ENCODE measurements at places on chromosomes 1 and 21.

- peak; percentile 15 for DNase-seq
Observed at GRCh38 chr1:109490029-109490933, 3.6 kb upstream of the CYB561D1 start.

GRCh38 chr21:34992736-34993398, 56.2 kb downstream of the RUNX1 start:
- DNase-seq: no peak

GRCh38 chr1:214935258-214935657, 147.3 kb upstream of the KCNK2 start:
- no peak for DNase-seq

- DNase-seq: no peak
Observed at GRCh38 chr1:225977937-225978748, 21.0 kb downstream of the SDE2 start.

DNA sequence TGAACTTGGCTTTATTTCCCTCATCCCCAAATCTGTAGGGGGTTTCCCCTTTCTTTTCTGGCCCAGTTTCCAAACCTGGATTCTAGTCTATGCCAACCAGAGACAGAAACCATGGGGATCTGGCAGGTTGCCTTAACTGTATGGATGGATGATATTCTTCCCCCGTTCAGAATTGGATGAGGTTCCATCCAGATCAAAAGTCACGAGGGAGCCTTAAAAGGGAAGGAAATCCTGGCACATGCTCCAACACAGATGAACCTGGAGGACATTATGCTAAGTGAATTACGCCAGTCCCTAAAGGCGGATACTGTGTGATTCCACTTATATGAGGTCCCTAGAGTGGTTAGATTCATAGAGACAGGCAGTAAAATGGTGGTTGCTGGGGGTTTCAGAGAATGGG, 124.4 kb downstream of the HUNK start:
- no peak for DNase-seq

GRCh38 chr21:18007121-18007520, 188.0 kb upstream of the C21orf91 start:
- DNase-seq: no peak

DNA sequence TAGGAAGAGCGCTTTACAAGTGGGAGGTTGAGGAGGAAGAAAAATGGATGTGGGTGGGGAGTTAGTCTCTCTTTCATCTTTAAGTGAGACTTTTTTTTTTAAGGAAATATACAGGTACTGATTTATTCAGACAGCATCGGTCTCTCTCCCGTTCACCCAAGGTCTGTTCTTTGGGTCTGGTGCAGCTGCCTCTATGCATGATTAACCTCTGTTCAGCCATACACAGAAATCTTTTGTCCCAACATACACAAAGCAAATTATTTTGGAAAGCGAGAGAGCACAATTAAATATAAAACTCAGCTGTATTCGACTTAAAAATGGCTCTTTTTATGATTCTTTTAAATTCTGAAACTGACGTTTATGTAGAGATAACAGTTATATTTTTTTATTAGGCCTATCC, 11.0 kb downstream of the PROX1 start:
- DNase-seq: no peak

GRCh38 chr1:207007352-207008033, 25.1 kb downstream of the C1orf116 start:
- DNase-seq: no peak

GRCh38 chr1:231217056-231217455, 24.0 kb upstream of the GNPAT start:
- DNase-seq: no peak

DNA sequence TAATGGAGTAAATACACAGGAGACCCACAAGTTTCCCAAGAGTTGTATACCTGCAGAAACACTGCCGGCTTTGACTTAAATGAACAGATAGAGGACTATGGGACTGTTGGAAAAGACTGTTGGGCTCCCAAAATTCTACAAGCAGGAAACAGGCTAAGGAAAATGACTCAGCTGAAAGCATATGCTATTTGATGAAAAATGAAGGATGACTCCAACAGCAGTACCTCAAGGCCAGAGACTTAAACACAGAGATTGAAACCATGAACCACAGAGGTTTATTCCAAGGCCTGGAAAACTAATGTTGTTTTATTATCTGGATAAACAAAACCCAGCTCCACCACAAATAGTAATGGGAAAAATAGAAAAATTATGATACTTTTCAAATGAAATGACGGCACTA, 187.7 kb downstream of the TNFSF18 start:
- DNase-seq: no peak

DNA sequence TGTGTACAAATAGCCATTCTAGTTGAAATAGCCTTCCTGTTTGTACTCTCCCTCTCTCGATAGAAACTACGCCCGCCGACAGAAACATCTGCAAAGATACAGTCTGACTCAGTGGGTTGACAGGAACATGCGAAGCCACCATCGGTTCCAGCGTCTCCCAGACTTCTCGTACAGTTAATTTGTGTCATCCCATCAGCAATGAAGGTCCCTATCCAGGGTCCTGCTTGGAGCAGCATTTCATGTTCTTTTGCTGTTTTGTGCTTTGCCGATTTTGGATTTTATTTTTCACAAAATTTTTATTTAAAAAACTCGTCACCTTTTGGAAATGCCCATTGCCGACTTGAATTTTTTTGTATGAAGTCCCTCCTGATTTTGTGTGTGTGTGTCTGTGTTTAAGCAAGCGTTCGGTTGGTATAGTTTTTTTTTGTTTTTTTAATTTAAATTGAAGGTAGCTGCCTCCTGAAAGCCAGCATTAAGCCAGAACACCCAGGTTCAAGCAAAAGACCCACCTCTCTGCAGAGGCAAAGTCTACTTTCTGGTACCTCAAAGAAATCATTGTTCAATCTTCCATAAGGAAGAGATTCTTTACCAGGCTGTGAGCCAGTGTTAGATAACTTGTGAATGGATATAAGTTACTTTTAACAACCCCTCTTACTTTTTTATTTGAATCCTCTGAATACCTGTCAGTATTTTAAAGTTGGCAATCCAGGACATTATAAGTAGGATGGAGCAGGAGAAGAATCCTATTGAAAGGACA, 14.7 kb downstream of the FNDC5 start:
- DNase-seq: no peak

DNA sequence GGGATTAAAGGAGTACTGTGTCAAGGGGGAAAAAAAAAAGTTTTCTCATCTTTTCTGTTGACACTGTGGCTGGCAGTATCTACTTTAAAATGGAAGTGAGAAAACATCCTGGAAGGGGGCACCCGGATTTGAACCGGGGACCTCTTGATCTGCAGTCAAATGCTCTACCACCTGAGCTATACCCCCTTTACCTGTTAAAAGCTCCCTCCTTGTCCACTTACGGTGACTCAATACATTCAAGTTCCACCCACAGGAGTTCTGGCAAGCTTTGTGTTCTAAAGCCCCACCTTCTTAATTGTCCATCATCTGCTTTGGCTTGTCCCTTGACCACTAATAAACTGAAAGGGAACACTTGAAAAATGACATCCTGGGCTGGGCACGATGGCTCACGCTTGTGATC, 68.2 kb downstream of the FNBP1L start:
- DNase-seq: no peak

- DNase-seq: no peak
Observed at GRCh38 chr1:204970937-204971336, 72.1 kb upstream of the CNTN2 start.

GRCh38 chr1:94050675-94051074, 70.3 kb downstream of the ABCA4 start:
- DNase-seq: no peak

DNA sequence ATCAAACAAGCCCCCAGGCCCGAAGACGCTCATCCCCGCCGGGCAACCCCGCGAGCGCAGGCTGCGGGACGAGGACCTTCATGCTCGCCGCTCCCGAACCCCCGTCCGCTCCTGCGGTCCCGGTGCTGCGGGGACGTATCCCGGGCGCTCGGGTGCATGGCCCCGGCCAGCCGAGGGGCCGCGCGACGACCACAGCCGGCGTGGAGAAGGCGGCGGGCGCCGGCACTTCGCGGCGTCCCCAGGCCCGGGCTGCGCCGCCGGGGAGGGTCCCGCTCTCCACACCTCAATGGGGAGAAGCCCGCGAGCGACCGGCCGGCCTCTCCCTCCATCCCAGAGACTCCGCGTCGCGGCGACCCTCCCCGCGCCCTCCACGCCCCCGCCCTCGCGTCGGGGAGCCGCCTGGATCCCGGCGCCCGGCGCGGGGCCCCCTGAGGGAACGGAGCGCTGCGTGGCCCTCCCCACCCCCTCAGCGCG, 401 bp downstream of the ERRFI1 start:
- no peak for DNase-seq

Data from NCI-H2171 (cell line).